ENCODE measurements at places on chromosomes 3 and 15. TPM values are rescaled to one million over a fixed set of nuclear protein-coding genes. Genes with fewer than 3 reads are reported as not detected.

DNA sequence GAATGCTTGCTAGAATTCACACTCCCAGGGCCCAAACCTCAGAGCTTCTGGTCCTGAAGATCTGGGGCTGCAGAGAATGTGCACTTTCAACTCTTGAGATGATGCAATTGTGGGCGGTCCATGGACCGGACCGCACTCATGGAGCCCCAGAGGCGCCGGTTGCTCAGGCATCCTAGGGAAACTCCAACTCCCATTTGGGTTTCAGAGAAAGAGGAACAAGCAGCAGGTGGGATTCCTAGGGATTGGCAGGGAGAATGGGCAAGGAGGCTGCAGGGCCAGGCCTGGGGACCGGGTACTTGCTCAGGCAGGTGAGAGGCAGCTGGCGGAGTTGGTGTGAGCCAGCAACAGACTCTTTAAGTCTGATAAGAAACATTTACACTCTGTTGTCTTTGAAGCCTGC is 3.5 kb downstream of the NOX5 start:
- no peak for DNase-seq

Gene PPP4R2
- total RNA-seq = 62.7 TPM

DNA sequence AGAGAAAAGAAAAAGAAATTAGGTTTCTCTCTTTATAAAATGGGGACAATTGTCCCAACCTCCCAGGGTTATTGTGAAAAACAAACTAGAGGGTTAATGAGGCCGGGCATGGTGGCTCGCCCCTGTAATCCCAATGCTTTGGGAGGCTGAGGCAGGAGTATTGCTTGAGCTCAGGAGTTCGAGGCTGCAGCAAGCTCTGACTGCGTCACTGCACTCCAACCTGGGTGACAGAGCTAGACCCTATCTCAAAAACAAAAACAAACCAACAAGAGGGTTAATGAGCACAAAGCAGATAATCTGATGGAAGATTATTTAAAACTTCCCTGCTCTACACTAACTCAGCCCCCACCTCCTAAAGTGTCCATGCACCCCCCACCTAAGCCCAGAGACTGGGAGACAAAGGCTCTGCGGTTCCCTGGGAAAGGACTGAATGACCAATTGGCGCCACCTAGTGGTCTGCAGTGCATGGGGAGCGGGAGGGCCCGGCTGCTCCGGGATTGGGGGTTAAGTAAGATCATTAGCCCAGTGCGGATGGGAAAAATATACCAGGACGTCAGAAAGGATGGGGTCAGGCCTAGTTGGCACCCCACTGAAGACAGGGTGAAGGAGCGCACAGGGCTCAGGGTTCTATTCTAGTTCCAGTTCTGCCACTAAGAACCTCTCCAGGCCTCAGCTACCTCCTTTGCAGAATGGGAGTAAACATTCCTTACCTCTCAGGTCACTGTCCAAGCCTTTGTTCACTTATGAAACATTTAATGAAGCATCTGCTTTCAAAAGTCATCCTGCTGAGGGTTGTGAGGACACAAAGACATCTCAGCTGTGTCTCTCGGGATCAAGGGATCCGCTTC is 15.6 kb downstream of the PIF1 start:
- DNase-seq = peak; percentile 85

- no peak for DNase-seq
Observed at GRCh38 chr15:51491941-51492340, 130.6 kb downstream of the DMXL2 start.

DNA sequence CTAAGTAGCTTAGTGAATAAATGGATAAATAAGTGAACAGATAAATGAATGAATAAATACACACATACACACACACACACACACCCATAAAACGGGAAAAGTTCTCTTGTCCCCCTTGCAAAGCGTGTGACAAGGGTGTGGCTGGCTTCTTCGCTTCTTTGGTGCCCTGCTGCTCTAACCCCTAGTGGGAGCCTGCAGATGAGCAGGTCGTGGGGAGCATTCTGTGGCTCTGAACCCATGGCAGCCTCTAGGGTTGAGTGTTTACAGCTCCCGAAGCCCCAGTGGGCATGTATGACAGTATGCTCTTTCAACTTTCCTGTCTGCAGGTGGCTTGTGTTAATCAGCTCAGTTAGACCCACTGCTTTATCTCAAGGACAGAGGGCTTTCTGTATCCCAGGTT is 582.3 kb downstream of the EDEM1 start:
- no peak for DNase-seq

DNA sequence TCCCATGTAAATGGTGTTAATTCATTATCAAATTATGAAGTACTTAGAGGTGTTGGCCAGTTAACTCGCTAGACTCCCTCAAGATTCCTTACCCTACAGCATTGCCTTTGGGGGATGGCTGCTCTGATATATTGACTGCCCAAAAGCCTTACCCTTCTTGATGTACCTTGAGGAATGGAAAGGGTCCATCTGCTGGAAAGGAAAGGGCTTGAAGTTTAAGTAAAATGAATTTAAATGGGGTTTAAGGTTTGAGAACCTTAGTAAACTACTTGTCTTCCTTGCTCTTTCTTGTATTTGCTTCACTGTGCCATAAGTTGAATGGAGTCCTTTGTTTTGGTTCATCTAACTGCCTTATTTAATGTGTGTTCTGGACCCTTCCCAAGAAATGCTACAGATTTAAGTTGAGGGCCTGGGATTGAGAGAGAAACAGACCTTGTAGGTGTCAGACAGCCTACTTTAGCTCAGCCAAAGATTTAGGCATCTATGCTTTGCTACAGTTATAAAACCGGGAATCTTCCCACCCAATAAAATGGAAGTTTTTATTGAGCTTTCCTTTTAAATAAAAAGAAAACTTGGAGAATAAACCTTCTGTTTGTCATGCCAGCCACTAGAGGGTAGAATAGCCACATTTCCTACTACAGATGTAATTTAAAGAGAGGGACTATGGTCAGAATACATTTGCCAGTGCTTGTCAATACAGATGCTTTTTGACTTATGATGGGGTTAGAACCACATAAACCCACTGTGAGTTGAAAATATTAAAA is 25.3 kb downstream of the CMSS1 start:
- peak; percentile 32 for DNase-seq

- peak; percentile 85 for DNase-seq
Observed at GRCh38 chr3:51706788-51707731, at the start of gene GRM2. GRM2 (plus strand) TSS chr3:51707068; CDS start chr3:51708984, 1,916 bp downstream.

- no peak for DNase-seq
Observed at GRCh38 chr3:10534066-10534465, 28.7 kb upstream of the ATP2B2 start.

Gene DOCK3
- total RNA-seq = 5.0 TPM

Gene FGF12
- total RNA-seq = 280 TPM

GRCh38 chr15:92322566-92323355 is 70.9 kb upstream of the ST8SIA2 start:
- no peak for DNase-seq

DNA sequence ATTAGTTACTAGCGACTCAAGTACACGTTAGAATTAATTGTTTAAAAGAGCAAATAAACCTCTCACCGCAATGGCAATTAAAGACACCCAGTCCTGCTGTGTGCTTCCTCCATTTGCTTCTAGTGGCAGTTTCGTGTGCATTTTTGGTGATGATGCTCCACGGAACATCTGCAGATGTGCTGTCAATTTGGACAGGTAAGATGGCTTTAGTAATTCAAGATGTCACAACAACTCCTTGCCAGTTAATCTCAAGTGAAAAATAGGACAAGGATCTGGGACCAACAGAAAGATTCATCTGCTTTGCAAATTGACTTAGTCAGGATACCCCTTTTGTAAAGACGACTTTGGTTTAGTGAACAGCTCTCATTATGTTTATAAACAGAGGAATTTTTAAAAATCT is 320.9 kb downstream of the GABRB3 start:
- no peak for DNase-seq

GRCh38 chr15:61185759-61186158 is 43.3 kb downstream of the RORA start:
- no peak for DNase-seq

DNA sequence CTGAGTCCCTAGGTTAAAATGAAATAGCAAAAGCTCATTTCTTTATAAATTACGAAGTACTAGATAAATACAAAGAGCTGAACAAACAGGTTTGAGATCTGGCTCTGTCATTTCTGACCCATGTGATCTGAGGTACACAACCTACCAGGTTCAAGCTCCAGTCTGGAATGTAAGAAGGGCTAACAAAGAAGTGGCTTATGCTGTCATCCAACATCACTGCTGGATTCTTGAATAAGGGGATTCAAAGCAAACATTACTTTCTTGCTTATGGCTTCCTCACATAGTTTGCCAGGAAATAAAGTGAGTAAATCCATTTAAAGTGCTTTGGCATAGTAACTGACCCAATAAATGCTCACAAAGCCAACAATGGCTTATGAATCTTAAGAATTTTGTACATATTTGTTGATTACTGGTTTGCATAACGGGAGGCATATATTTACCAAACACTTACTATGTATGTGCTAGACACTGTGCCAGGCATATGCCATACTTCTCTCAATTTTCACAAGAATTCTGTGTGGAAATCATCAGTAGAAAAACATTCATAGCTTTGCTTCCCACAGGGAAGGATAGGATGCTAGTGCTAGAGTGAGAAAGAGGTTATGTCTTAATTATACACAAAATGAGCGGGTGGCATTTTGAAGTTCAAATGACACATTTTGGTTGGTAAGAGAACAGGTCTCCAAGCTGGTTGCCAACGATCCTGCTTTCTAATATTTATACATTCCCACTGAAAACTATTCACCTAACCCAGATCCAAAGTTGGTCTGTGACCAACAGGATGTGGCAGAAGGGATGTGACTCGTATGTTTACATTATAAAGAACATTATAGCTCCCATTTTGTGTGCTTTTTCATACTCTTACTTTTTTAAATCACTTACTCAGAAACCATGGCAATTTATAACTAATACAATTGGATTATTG is 38.7 kb upstream of the CSPG5 start:
- no peak for DNase-seq

DNA sequence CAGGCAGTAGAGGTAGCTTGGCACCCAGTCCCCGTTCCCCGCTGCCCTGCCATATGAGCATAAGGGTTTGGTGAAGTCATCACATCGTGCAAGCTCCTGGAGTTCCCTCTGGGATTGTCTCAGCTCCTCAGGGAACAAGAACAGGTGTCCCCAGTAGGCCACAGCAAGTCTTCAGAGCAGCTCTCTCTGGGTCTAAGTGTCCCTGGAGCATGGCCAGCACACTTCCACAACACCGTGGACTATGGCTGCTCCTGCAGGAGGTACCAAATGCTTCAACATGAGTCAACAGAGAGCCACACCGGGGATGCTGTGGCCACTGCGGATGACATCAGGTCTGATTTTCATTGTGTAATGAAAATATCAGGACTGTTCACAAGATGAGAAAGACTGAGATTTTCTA is 23.1 kb downstream of the ABHD6 start:
- no peak for DNase-seq

- no peak for DNase-seq
Observed at GRCh38 chr3:42176242-42177034, 85.3 kb downstream of the TRAK1 start.

- DNase-seq = no peak
Observed at GRCh38 chr15:39785841-39786240, 3.2 kb upstream of the FSIP1 start.

- DNase-seq = no peak
Observed at GRCh38 chr15:99197856-99198255, 51.5 kb downstream of the TTC23 start.

Gene ADGRG7
- not detected for total RNA-seq

GRCh38 chr3:52714335-52715302 is 8.7 kb downstream of the SPCS1 start:
- no peak for DNase-seq

DNA sequence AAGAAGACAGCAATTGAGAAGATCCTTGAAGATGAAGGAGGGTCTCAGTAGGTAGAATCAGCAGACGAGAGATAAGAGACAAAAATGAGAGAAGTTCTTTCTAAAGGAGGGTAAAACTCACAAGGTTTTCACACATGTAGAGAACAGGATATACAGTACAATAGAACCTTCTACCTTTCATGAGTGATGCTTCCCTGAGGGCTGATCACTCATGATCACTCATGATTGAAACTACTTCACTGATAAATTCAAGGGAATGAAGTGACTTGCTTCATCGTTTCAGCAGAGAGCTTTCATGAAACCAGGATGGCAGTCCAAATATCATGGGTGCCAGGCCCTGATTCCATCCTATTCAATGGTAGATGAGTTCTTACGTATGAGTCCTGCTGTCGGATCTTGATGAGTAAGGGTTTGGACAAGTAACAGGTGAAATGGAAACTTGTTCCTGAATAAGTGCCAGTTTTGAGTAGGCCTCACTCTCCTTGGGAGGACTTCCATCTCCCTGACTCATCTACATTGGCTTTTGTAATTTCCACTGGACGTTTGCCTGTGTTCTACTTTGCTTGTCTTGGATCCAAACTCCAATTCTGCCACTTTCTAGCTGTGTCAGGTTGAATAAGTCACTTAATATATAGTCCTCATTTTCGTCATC is 9.6 kb upstream of the CLDN16 start:
- no peak for DNase-seq

GRCh38 chr3:136893848-136894443 is 31.9 kb downstream of the NCK1 start:
- no peak for DNase-seq

DNA sequence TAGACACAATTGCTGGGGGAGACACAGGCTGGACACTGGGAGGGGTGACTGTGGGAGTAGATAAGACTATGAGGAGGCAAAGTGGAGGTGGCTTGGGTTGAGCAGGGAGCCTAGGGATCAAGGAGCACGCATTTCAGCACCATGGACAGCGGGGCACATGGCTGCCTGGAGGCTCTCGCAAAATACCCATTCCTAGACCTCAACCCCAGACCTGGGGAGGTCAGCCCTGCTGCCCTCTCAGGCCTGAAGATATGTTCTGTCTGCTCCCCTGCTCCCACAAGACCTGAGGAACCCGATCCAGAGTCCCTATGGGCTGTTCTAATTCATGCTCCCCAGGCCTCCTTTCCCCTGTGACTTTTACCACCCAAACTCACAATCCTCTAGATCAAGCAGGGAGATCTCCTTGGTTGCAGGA is 16.0 kb upstream of the CPEB1 start:
- DNase-seq = peak; percentile 40

Gene ATP2B2
- total RNA-seq = not detected

GRCh38 chr15:92914768-92915221 is 14.7 kb downstream of the CHD2 start:
- no peak for DNase-seq

- peak; percentile 40 for DNase-seq
Observed at GRCh38 chr3:193869221-193870201, 266.4 kb upstream of the HES1 start.

- DNase-seq = no peak
Observed at GRCh38 chr15:81516461-81516860, 142.4 kb upstream of the TMC3 start.

DNA sequence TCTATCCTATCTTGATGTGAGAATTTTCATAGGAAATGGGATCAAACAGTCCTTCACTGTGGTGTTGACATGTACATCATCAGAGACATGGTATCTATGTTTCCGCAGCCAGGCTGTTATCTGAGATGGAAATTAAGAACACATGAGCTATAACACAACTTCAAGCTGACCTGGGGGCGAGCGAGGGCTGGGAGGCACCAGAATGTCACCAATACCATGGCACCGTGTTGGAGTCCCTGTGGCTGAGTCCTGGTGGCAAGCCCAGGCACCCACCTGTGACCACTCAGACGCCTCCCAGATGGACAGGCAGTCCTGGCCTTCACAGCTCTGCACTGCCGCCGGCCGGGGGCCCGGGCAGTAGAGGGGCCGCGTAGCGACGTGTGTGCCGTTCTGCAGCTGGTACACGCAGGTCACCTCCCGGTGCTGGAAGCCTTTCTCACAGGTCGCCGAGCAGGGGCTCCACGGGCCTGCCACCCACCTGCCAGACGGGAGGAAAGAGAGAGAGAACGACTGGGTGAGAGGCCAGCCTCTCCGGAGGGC is 263.9 kb upstream of the LYSMD4 start:
- DNase-seq = no peak

Data from heart right ventricle (tissue), 16 donors.